Fibroblast of upper back skin (primary cell): ENCODE measurements at places on chromosomes 2 and 18.

DNA sequence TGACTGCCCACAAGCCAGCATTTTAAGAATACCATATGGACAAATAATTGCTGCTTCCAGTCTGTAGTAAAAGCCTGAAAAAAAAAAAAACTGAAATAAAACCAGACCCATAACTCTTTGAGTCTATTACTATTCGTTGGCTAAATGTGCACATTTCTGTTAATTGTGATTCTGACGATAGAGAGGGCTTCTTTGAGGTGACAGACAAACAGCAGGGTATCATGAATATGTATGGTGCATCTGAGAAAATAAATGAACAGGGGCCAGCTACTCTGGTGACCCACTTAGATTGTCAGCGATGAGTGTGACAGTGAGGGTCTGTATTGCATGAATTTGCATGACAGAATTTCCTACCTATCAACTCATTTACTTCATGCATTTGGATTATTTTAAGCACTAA, 427.8 kb upstream of the SOX11 start:
- no peak for DNase-seq

DNA sequence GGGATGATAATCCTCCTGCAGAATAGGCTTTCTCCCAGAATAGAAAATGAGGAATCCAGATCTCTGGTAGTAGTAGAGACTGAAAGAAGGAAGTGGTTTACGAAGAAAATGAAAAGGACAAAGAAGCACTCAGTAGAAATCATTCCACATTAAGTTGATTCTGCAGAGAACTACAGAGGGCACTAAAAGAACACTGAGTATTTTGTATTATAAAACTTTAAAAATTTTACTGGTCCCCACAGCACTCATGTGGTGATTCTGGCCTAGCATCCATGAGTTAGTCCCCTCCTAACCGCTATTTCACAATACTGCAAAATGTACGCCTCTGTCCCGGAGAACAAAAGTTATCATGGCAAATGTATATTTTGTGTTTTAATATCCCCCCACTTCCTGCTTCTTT, 42.9 kb upstream of the SLC35F5 start:
- DNase-seq: no peak

DNA sequence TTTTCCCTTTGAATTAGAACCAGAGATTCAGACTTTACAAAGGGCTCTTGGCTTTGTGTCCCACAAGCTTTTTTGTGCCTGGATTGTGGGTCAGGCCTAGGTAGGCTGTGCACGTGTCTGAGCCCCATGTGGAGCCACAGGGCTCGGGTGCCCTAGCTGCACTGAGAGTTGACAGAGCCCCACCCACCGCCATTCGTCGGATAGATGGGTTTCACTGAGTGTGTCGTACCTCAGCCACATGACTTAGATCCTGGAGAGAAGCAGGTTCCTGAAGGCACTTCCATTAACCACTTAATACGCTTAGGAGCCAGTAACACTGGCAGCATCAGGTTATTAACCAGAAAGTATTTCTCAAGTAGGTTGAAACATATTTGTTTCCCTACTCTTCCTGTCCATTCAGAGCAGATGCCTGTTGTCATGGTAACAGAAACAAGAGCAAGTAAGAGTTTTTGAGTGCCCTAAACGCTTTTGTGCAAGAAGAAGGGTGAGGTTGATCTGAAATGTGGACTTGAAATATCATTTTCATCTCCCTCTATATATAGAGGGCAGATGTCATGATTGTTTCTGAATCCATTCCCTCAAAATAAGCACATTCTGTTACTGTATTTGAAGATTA, 30.0 kb downstream of the ADCYAP1 start:
- no peak for DNase-seq

DNA sequence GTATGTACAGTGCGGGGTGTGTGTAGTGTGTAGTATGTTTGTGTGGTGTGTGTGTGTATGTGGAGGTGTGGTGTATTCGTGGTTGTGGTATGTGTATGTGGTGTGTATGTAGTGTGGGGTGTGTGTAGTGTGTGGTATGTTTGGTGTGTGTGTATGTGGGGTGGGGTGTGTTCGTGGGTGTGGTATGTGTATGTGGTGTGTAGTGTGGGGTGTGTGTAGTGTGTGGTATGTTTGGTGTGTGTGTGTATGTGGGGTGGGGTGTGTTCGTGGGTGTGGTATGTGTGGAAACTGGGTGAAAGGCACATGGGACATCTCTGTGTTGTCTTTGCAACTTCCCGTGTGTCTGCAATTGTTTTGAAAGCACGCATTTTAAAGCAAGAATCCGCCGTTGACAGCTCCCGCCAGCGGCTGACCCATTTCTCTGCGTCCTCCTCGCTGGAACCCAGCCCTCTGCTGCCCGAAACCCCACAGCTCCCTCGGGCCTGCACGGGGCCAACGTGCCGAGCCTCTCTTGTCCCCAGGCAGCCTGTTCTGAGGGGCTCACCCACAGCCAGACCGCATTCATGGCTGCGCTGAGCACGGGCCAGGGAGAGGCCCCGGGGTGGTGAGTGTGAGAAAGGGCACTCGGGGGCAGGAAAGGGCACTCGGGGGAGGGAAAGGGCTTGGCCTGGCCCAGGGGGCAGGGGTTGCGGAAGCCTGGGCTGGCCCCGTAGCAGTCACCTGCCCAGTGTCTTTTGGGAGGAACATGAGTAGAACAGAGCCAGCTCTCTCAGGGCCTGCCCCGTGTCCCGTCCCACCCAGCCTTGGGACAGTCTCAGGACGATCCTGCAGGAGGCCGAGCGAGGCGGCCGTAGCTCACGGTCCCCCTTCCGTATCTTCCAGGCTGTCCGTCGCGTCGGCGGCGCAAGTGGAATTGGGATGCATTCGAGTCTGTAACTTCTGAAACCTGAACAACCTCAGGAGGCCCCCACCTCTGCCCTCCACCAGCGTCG, 61.4 kb downstream of the TWIST2 start:
- DNase-seq: peak; percentile 65

- DNase-seq: peak; percentile 89
These were observed 40.7 kb downstream of the CMPK2 start for GRCh38 chr2:6824962-6825361.

DNA sequence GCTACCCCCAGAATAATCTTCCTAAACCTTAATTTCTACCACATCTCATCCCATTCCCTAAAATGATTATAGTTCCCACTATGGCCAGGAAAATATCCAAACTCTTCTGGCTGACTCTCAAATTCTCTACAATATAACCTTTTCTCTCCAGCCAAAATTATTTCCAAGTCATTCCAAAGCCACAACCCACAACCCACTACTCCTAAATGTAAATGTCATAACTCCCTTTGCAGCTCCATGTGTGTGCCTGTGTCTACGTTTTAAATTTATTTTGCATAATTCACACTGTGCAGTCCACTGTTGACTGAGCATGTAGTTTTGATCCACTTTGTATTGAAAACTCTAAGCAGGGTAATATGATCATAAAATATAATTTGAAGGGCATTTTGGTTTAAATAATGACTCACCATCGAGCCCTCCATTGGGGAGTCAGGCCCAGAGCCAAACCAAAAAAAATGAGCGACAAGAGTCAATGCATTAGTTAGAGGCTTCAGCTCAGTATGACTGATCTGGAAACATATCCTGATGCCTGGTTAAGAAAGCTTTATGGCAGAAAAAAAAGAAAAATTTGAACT, 171.0 kb downstream of the AFF3 start:
- DNase-seq: peak; percentile 88

GRCh38 chr2:133489146-133489545, 79.1 kb downstream of the NCKAP5 start:
- DNase-seq: no peak

- peak; percentile 44 for DNase-seq
These were observed 1888.3 kb upstream of the CELF4 start for GRCh38 chr18:39453882-39454281.

DNA sequence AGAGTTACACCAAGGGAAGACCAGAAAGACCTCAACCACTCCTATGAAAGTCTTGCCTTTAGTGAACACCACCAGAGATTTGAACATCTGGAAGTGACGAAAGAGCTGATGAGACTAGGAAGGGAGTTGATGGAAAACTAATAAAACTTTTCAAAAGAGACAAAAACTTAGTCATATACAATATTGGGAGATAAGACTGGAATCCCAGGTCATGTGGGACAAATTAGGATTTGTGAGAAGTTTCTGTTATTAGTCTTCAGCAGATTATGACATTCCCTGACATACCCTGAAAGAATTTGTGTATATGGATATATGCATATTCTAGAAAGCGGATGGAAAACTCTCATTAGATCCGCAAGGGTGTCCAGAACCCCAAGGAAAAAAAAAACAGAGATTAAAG, 145.0 kb upstream of the LTBP1 start:
- DNase-seq: peak; percentile 20

- peak; percentile 23 for DNase-seq
These were observed 500 bp downstream of the CCNYL1 start for GRCh38 chr2:207711750-207712530.

GRCh38 chr2:135829378-135830135, 7.4 kb downstream of the LCT start:
- DNase-seq: no peak
